ENCODE measurements at places on chromosomes 5 and 9.

DNA sequence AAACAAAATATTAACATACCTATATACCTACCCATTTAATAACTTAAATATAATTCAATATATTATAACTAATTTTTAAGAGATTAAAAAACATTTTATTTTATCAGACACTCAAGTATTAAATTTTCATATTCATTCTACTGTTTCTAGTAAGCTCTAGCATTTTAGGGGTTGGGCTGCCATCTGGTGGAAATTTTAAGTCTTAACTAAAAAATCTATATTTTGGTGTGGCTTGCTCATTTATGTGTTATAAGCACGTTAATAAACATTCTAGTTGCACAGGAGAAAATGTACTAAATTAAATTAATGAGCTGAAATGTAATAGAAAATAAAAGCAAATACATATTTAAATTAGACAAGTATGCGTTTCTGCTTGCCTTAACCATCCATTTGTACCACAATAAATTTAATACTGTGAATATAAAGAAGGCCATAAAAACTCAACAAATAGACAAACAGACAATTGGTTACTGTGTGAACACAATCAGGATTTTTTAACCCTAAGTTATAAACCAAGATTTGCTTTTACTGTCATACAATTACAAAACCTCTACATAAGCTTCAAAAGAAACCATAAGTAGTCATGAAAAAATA, 1728.3 kb upstream of the CDH9 start:
- DNase-seq: peak; percentile 54

GRCh38 chr9:79868567-79869189, 296.9 kb downstream of the TLE4 start:
- DNase-seq: no peak

GRCh38 chr5:172583931-172584511, 57.0 kb upstream of the NEURL1B start:
- DNase-seq: no peak

DNA sequence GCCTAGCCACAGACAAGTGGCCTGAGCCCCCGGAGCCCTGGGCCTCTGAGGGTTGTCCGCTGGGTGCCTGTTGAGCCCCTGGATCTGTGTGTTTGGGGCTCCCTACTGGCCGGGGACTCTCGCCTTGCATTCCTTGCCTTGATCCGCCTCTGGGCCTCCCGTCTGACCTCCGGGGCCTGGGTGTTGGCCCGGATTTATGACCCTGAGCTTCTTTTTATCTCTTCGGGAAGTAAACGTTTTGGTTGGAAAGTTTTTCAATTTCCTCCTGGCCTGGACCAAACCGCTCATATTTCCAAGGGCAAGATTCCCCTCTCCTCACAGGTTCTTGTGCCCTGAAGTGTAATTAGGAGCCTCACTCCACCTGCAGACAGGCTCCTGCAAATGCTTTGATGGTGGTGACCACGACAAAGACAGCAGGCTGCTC, 69.3 kb upstream of the EGFLAM start:
- no peak for DNase-seq
